ENCODE measurements at places on chromosomes 3 and 15.

- DNase-seq, result no peak
These were observed 64.8 kb upstream of the CLSTN2 start for GRCh38 chr3:139870000-139870675.

DNA sequence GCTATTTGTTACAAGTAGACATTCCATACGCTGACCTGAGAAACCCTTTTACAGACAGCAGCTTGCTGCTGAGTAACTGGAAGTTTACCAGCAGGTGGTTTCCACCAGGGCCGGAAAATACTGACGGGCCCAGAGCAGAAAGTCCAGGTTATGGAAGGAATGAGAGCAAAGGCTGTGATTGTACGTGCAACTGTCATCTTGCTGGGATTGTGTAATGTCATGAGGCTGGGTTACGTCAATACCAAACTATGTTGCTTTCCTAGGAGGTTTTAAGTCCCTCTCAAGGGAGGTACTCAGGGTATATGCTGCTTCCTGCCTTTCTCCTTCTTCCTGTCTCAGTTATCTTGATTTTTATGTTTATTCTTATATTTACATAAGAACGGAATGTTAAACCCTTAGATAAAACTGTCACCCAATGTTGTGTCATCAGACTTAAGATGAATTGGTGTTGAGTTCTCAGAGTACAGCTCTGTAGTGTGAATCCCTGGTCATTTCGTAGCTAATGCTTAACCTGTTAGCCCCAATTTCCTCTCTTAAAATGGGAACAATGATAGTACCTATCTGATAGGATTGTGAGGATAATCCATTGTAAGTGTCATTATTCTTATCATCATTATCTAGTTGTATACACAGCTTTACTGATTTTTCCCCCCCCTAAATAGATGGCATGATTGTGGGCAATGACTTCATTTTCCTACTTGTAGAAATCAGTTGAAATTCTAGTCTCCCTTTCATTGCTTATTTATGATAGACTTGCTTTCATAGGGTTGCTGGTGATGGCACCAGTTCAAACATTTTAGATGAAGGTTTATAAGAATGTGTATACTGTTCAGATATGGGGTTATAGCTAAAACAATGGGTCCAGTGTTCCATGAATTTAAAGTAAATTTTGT lies 101.4 kb downstream of the FNDC3B start:
- DNase-seq, result no peak

GRCh38 chr3:16207031-16207430 lies 32.6 kb downstream of the GALNT15 start:
- no peak for DNase-seq

GRCh38 chr3:84074767-84075166 lies 884.0 kb upstream of the CADM2 start:
- no peak for DNase-seq

DNA sequence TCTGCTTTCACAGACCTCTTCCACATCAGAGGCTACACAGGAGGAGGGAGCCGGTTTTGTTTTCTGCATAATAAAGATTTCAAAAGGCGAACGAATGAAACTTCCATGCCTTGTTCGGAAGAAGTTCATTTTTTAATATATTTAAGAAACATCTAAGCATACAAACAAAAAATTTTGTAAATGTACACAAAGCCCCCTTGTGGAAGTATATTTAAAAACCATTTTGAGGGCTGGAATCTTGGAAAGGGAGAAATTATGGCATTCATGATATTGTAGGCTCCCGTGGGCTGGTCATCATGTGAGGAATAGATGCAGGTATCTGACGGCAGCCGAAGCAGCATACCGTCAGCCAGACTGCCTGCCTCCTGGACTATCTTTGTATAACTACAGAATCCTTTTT lies 90.4 kb downstream of the MECOM start:
- DNase-seq, result no peak

- DNase-seq, result no peak
These were observed 149.4 kb downstream of the STAG1 start for GRCh38 chr3:136602818-136603217.

DNA sequence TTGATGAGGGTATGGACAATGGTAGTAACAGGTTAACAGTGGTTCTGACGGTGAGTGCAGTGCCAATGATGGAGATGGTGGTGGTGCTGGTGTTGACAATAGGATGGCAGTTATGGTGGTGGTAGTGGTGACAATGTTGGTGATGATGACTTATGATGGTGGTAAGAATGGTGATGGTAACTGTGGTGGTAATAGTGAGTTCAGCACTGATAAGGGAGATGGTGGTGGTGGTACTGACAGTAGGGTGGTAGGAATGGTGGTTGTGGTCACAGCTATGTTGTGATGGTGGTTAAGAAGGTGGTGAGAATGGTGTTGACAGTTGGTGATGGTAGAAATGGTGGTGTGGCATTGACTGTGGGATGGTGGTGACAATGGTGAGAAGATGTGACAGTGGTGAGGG lies 13.4 kb upstream of the INSYN1 start:
- no peak for DNase-seq

DNA sequence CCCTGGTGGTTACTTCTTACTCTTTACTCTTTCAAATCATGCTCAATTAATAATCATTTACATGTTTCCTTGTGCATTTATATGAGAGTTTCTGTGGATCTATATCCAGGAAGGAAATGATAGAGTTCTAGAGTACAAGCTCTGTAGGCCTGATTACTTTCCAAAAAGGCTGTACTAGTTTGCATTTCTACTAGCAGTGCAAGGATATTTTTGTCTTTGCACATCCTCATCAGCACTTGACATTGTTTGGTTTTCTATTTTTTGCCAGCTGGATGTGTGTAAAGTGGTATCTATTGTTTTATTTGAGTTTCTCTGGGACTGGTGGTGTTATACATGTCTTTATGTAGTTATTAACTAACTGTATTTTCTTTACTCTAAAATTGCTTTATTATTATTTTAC lies 19.6 kb upstream of the SLC7A14 start:
- DNase-seq, result no peak

DNA sequence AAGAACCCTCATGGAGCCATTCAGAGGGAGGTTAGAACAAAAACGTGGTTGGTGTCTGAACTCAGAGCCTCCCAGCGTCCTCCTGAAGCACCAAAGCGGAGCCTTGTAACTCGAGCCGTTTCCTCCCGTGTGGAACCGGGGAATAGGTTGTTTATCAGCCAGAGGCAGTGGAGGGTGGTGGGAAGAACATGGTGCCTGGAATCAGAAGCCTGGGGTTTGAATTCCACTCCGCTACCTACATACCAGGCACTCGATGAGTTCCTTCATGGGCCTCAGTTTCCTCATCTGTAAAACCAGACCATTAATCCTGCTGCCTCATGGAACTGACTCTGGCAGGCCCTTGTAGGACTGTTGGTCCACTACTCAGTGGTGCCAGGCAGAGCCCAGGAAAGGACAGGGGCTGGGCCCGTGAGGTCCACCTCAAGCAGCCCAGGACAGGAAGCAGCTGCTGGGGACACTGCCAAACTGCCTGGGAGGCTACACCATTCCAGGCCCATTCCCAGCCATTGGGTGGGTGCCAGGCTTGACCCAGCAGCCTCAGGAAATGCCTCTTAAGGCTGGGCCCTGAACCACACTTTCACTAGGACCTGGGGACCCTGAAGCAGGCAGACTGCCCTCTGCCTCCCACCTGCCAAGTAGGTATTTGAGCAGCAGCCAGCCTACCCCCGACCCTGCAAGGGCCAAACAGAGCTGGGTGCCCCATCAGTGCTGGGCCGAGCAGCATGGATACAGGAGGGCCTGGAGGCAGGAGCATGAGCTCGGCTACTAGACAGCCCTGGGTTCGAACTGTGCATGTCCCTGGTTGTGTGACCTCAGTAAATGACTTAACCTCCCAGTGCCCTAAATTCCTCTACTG lies 33.4 kb downstream of the PRKCD start:
- DNase-seq, result no peak

- DNase-seq, result peak; percentile 61
These were observed 75.6 kb upstream of the LMOD3 start for GRCh38 chr3:69197922-69198530.

DNA sequence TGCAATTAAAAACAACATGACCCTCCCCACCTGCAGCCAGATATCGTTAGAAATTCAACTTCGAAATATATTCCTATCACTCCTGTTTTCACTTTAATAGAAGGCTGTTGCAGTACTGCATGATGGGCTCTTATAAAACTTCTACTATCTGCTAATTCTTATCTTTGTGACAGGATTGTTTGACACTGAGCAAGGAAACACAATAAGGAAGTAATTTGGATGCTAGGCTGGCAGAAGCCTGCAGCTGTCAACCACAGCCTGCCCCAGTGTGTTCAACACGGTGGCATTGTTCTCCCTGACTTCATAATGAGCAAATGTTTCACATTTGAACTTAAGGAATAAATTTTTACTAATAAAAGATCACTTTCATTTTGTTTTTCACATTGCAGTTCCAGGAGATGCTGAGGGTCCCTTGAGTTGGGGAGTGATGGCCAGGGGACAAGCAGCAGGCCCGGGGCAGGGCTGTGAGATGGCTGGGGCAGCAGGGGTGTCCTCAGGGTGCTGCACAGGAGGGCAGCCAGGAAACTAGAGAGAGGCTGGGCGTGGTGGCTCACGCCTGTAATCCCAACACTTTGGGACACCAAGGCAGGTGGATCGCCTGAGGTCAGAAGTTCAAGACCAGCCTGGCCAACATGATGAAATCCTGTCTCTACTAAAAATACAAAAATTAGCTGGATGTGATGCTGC lies 64.8 kb upstream of the SEC61A1 start:
- no peak for DNase-seq

GRCh38 chr3:23035927-23036640 lies 167.0 kb upstream of the UBE2E2 start:
- no peak for DNase-seq

- DNase-seq, result no peak
These were observed 14.2 kb downstream of the PSTPIP1 start for GRCh38 chr15:77009176-77009575.

DNA sequence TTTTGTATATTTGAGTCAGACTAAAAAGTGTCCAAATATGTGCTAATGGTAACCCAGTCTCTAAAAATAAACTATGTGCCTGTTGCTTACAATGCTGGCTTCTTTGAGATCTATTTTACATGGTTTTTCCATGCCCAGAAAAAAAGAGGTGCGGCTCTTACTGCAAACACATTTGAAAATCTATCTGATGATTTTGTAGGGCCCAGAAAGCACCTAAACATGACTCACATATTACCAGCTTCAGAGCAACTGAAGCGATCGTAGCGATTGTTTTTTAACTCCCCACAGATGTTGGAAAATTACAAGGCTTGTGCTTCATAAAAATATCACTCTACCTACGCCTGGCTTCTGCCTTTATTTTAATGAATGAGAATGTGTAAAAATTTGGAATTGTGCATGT lies 53.5 kb downstream of the SUCNR1 start:
- no peak for DNase-seq

GRCh38 chr3:188756241-188756640 lies 415.5 kb upstream of the TPRG1 start:
- DNase-seq, result no peak

- peak; percentile 9 for DNase-seq
These were observed 549 bp downstream of the TRH start for GRCh38 chr3:129974833-129975704.

DNA sequence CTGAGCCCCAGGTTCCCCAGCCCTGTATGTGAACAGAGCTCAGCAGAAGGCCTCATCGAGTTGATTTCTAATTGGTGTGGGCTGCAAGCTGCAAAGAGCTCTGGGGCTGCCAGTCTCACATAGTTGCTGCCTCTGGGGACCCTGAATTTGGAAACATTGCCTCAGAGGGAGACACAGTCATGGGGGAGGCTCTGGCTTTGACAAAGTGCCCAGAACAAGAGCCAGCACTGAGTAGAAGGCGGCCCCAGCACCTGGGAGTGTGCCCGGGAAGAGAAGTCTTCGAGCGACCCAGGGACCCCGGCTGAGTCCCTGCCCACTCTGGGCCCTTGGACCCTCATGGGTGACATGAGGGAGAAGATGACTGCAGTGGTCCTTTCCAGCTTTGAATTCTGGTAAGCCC lies 7.3 kb downstream of the NTRK3 start:
- DNase-seq, result no peak

DNA sequence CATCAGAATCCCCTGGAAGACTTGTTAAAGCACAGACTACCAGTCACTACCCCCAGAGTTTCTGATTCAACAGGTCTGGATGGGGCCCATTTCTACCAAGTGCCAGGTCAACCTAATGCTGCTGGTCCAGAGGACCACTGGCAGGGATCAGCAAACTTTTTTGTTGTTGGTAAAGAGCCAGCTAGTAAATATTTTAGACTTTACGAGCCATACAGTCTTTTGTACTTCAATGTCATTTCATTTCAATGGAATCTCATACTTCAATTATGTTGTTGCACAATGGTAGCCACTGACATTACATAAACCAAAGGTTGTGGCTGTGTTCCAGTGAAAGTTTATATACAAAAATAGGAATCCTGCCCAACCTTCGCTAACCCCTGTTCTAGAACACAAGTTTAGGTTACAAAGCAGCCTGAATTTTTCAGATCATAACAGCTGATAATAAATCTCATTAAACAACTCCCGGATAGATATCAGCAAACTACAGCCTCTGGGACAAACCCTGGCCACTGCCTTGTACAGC lies 28.7 kb downstream of the ULK4 start:
- DNase-seq, result no peak

DNA sequence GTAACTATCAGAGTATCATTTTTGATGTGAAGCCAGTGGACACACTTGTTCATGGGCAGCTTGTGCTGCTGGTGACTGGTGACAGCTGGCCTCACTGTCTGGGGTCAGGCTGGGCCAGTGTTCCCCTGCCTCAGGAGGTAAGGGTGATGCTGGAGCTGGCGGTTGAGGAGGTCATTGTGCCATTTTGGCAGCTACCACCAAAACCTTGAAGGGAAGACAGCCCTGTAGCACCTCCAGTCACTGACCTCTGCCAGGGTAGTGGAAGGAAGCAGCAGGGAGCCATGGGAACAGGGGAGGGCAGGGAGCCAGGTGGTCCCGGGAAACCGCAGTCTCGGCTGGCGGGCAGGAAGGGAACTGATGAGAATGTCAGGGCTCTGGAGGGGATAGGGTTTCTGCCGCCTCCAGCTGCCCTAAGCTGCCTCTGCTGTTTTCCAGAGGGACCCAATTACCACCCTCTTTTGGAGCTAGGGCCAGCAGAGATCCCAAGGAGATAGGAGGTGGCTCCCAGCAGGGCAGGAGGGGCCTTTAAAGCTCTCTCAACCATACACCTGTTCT lies 24.8 kb downstream of the FOXL2NB start:
- no peak for DNase-seq

DNA sequence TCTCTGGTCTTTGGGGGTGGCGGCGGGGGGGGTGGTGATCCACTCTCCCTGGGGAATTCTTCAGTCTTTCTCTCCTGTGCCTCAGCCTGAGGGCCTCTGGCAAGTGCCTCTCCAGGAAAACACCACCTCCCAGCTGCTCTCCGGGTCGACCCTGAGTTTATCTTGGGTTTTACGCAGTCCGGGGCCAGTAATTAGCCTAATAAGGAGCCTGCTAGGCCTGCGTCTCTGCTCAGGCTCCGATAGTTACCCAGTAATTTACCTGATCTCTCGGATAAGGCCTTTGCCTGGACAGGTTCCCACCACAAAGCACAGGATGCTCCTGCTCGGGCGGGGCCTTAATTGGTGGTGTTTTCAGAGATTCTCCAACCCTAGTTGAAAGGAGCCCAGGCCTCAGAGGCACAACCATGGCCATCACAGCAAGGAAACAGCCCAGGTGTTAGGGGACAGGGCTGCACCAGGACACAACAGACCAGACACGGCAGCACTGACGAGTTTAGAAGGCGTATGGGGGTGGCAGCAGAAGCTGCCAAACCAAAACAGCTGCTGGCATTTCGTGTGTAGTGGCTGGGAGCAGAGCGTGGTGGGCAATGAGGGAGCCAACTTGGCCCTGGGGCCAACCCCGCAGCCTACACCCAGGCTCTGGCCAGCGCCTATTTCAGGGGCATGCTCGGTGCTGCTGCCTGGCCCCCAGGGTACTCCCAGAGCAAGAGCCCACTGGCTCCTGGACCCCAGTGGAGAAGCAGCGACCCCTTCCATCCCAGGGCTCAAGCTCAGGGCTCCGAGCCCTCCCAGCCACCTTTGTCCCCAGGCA lies 71.4 kb downstream of the KLF13 start:
- no peak for DNase-seq
